A549 treated with RU486 at 1 μM for 4 hours (cell line): ENCODE measurements at places on chromosomes 6 and 20. TPM values are rescaled to one million over a fixed set of nuclear protein-coding genes. Genes with fewer than 3 reads are reported as not detected.

The MCM3 gene
- total RNA-seq: 80.9 to 86.0 TPM (median 83.7 TPM) in 5 replicates

The ANGPT4 gene
- total RNA-seq: 0.03 TPM in 1 of 5 replicates, not detected in the others

The SLC17A3 gene
- total RNA-seq: 0.53 to 1.4 TPM (median 0.93 TPM) in 5 replicates

The FBXL4 gene
- total RNA-seq: 3.9 to 6.6 TPM (median 6.3 TPM) in 5 replicates

The C20orf144 gene
- 0.07 to 0.13 TPM (median 0.09 TPM) in 4 of 5 replicates, not detected in the other for total RNA-seq

The SIRPD gene
- not detected in 5 replicates for total RNA-seq

The GSTA1 gene
- total RNA-seq: 0.26 TPM in 1 of 5 replicates, not detected in the others

The KIF16B gene
- 11.7 to 14.2 TPM (median 13.8 TPM) in 5 replicates for total RNA-seq

The HLA-DMA gene
- 2.7 to 3.1 TPM (median 3.0 TPM) in 5 replicates for total RNA-seq

The PTK7 gene
- total RNA-seq: 4.1 to 5.1 TPM (median 4.4 TPM) in 5 replicates
